Effector memory CD4-positive, alpha-beta T cell (primary cell): ENCODE measurements at places on chromosomes 12 and 14.

- peak; percentile 66 for DNase-seq
Observed at GRCh38 chr14:21913759-21914158, 240.1 kb upstream of the OR4E1 start.

- DNase-seq = no peak
Observed at GRCh38 chr12:1806301-1807086, 13.9 kb upstream of the LRTM2 start.

- no peak for DNase-seq
Observed at GRCh38 chr12:119678459-119678858, 10.5 kb downstream of the PRKAB1 start.

- DNase-seq = no peak
Observed at GRCh38 chr14:59919570-59920377, at the start of gene LRRC9. Gene LRRC9, plus strand, starts transcription at chr14:59920144.

DNA sequence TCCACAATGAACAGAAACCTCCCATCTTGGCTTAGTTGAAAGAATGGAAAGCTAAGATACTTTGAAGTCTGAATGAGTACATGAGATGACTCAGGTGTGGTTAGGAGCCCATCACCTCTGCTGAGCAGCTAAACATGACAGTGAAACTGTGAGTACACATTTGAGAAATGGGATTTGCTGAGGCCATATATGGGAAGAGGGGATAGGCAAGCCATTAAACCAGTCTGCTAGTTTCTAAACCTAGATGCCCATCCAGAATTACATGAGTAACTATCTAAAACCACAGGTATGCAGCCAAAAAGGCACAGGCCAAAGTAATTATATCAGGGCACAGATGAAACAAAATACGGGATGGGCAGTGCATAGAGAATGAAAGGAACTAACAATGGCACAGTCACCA is 41.2 kb downstream of the NKX2-1 start:
- no peak for DNase-seq
